ENCODE measurements at places on chromosomes 7 and 10. TPM values are rescaled to one million over a fixed set of nuclear protein-coding genes. Genes with fewer than 3 reads are reported as not detected.

FRMD4A gene
- 16.8 TPM for total RNA-seq

RSPH10B2 gene
- total RNA-seq, result 0.25 TPM

AEBP1 gene
- 124 TPM for total RNA-seq

DIP2C gene
- 28.4 TPM for total RNA-seq

CUBN gene
- 0.91 TPM for total RNA-seq

CHST12 gene
- 19.3 TPM for total RNA-seq

PHKG1 gene
- 22.6 TPM for total RNA-seq

SEC31B gene
- 6.7 TPM for total RNA-seq

NEBL gene
- total RNA-seq, result 488 TPM

NEUROG3 gene
- not detected for total RNA-seq

CLDN3 gene
- not detected for total RNA-seq

OPALIN gene
- not detected for total RNA-seq

ACTR1A gene
- 106 TPM for total RNA-seq

SPDYE11 gene
- not detected for total RNA-seq

PNLIP gene
- not detected for total RNA-seq

CALHM3 gene
- total RNA-seq, result not detected

DDC gene
- not detected for total RNA-seq

TMEM196 gene
- total RNA-seq, result not detected

SEM1 gene
- 67.9 TPM for total RNA-seq

RNF148 gene
- 0.35 TPM for total RNA-seq

PPP1R17 gene
- total RNA-seq, result not detected

SPDYE18 gene
- total RNA-seq, result 1.7 TPM

MKI67 gene
- 0.45 TPM for total RNA-seq

CLCN1 gene
- not detected for total RNA-seq
